ENCODE measurements at places on chromosomes 2 and 18.

DNA sequence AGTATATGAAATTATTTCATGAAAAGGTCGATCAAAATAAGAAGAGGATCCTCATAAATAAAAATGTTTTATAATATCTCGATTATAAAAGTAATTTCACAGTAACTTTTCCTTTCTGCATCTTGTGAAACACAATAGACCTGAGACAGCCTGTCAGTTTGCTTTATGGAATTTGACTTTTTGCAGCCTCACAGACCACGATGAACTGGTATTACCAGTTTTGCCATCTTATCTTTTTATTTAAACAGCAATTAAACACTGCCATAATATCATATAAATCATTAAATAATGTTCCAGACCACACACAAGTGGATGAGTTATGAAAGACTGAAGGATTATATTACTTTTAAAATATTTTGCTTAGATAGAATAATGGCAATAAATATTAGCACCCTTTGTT is 10.7 kb upstream of the GALNT3 start:
- DNase-seq: no peak

DNA sequence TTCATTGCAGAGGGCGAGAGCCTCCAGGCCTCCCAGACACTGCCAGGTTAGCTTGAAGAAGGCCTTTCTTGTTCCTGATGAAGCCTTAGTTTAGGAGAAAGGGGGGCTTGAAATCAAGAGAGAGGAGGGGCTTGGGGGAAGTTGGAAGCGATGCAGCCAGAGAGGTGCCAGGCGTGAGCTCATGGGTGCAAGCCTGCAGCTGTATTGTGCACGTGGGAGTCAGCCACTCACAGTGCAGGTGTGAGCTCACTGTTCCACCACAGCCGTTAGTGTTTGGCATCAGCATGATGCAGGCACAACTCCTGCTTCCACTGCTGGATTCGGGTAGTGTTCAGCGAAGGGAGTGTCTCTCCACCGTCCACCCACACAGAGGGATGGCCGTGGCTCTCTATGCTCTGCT is 68.4 kb upstream of the ALPP start:
- no peak for DNase-seq

DNA sequence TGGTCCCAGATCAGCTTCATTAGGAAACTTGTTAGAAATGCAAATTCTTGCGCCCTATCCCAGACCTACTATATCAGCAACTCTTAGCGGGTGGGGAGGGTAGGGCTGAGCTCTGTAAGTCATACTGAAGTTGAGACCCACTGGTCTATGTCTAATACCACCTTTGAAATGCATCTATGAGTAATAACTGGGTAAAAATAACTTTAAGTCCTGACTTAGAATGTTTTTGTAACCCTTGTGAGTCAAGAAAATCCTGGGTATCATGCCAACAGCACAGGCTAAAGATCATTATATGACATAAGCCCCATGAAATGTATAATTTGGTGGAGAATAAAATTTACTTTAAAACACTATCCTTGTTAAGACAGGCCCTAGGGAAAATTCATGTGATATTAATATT is 41.4 kb downstream of the PRKD3 start:
- no peak for DNase-seq

DNA sequence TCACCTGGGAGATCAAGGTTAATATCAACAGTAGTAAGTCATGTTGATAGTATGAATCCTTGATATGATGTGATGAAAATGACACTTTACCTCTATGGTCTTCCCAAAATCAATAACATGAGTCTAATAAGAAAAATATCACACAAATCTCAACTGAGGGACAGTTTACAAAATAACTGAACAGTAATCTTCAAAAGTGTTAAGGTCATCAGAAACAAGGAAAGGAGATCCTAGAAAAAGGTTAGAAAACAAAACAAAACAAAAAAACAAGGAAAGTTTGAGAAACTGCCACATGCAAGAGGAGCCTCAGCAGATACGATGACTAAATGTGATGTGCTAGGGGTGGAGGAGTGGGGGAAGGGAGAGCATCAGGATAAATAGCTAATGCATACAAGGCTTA is 16.2 kb downstream of the MCEE start:
- no peak for DNase-seq

- no peak for DNase-seq
These were observed 115.8 kb upstream of the SERTAD2 start for GRCh38 chr2:64769392-64770044.

DNA sequence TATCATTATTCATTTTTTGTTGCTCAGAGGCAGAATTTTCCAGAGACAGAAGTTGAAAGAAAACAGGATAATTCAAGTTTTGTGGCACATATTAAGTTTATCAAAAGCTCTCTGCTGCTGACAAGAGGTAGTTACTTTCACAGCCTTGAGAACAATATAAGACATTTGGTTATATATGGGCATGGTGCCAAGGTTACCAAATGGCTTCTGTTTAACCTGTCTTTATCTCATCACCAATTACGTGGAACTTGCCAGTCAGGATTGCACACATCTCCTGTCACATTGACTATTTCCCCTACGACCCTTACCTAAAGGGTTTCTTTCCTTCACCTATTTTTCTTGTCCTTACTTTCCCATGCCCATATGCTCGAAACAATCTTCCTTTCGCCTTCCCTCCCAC is 35.9 kb downstream of the KLF7 start:
- no peak for DNase-seq

- no peak for DNase-seq
These were observed 900.1 kb upstream of the SOX11 start for GRCh38 chr2:4792126-4792525.

DNA sequence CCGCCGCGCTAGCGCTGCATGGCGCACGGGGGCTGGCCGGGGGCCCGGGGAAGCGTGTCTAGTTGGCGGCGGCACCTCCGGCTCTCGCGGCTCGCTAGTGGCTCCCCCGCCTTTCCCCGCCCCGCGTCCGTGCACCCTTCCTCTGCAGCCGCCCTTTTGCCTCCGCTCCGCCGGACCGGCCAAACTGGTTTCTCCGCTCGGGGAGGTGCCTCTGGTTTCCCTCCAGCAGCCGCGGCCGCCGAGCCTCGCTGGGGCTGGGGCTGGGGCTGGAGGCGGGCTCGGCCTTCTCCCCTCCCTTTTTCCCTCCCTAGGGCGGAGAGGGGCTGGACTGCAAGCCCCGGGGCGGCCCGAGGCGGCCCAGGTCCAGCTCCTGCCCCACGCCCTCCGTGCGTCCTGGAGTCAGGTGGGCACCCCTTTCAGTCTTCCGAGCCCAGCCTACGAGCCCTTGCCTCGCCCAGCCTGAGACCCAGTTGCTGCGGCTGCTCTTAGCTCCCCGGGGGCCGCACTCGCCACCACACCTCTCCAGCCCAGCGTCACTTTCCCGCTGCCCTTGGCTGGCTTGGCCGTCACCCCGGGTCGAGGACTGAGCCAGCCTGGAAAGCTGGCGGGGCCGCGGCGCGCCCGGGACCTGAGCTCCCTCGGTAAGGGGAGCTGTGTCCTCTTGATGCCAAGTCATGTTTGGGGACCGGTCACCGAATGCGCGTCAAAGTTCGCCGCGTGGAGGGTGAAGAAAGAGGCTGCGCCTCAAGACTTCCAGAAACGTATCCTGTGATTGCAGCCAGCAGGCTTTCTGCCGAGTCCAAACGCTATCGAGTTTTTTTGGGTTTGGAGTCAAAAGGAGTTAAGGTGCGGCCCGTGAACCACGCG is at the start of gene ATP8B1:
TSS of gene ATP8B1 (minus strand) at position 213 of the 867 bp plus-strand sequence. CDS start 71,508 bp downstream, outside the sequence.
- no peak for DNase-seq

DNA sequence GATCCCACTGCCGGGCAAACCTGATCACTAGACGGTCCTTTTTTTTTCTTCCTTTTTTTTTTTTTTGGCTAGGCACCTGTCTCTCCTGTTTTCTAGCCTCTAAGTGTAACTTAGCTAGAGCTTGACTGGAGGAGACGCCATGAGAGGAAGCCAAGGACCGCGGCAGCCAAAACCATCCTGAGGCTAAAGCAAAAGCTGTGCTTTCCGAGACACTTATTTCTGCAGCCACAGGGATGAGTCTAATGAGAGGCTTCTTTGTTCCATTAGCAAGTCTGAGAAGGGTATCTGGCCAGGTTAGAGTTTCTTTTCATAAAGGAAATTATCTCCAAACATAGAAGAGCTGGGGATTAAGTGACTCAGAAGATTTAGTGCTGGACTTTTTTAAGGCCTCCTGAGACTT is 7.3 kb upstream of the CXCR4 start:
- no peak for DNase-seq

DNA sequence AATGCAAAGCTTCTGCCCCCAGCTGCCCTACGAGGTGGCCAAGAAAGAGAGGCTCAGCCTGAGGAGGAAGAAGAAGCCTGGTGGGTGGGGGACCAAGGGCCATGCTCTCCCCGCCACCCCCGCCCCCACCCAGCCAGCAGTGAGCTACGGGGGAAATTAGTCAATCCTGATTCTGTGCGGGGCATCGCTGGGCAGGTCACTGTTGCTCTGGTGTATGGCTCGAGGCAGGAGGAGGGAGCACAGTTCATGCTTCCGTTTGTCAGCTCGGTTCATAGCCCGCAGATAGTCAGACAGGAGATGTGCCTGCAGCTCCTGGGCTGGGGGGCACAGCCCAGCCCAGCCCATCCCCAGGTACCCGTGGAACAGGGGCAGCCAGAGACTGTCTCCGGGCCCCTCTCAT is 17.1 kb downstream of the RAMP1 start:
- no peak for DNase-seq

DNA sequence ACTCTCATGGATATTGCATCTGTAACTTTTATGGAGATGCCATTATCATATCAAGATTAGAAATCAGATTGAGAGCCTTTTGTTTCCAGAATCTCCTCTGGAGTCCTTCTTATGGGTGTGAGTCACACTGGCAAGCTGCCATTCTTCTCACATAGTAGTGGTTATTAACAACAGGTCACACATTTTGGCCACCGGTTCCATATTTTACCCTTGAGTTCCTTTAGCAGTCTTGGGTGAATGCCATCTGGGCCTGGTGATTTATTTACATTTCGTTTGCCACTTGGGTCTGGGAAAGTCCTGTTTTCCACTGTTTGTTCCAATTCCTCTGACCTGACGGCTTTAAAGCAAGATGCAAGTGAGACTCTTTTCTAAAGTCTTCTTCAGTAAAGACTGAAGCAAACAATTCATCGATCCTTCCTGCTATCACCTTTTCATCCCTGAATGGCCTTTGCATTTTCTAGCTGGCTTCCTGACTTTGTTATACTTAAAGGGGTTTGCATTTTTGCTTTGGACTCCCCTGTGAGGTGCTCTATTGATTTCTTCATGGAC is 80.5 kb upstream of the CAVIN2 start:
- DNase-seq: no peak

- no peak for DNase-seq
These were observed 216.4 kb downstream of the LPIN1 start for GRCh38 chr2:11962707-11963328.

DNA sequence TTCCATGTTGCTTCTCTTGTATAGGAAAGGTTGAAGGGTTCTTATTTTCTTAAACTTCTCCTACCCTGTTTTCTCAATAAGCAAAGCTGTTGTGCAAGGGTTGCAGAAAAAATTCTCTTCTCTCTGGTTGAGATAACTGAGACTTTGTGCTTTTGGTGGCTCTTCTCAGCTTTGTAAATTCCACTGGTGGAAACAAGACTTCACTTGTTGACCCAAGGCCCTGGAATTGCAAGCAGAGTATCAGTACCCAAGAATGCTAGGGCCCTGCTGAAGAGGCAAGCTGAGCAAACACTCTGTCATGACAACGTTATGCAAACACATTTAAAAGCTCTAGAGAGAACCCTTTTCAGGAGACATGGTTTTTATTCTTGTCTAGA is 294.7 kb upstream of the EPAS1 start:
- no peak for DNase-seq

GRCh38 chr2:27776696-27777095 is 5.2 kb downstream of the MRPL33 start:
- DNase-seq: no peak

DNA sequence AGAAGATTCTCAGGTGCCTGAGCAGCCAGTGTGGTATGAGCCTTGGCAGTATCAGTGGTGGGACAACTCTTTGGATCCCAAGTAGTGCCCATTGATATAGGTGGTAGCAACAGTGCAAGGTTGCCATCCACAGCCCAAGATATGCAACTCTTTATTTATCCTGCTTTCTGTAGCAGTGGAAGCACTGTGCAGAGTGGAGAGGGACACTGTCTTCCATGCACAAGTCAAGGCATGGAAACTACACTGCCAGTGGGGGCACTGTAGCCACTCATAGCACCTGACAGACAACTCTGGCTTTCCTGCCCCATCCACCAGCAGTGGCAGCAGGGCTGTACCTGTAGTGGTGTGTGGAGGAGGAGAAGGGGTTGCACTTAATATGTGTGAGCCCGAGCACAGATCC is 409.6 kb upstream of the TMEFF2 start:
- DNase-seq: no peak

- no peak for DNase-seq
These were observed 79.3 kb downstream of the SDC1 start for GRCh38 chr2:20145497-20146193.

GRCh38 chr18:22314420-22314819 is 103.3 kb downstream of the CTAGE1 start:
- no peak for DNase-seq

DNA sequence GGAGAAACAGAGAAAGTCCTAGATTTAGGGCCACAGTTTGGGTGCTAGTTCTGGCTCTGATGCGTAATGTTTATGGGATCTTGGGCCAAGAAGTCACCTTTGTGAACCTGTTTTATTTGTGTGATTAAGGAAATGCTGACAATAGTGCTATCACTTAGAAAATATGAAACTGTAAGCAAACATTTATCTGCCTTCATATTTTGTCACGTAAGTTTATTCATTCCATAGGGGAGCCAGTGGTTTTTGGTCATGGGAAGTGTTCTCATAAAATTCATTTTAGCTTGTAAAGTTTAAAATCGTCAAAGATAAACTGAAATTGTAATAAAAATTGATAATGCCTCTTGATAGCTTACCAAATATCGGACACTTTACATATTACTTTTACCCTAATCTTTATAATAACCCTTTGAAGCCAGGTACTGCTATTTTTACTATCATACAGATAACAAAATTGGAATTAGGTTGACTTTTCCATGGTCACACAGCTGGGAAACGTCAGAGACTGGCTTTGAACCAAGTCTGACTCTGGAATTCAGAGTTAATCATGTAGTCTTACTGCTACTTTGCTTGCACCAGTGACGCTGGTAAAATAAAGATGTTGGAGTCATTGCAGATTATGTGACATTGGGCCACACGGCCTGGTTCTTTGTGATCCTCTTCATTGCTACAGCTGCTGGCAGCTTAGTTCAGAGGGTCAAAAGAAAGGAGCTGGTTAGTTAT is 99.7 kb downstream of the ICA1L start:
- DNase-seq: no peak

- DNase-seq: no peak
These were observed 437.4 kb upstream of the CDH19 start for GRCh38 chr18:67041334-67041733.

- DNase-seq: no peak
These were observed 121.0 kb upstream of the SMAD7 start for GRCh38 chr18:49071778-49072177.

GRCh38 chr18:26971409-26971808 is 105.9 kb upstream of the AQP4 start:
- no peak for DNase-seq

DNA sequence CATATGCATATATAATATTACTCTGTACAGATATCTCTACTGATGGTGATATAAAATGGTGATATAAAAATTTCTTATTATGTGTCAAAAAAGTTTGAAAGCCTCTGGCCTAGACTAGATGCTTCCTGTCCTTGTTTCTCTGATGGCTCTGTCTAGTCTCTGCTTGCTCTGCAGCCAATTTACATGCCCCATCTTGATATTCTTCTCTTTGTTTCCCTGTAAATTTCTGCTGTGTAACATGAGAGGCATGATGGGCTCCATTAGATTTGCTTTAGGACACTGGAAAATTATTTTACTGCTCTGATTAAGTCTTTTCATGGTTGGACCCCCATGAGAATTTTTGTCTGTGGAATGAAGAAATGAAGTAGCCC is 24.3 kb downstream of the BABAM2 start:
- DNase-seq: no peak

Data from activated naive CD8-positive, alpha-beta T cell treated with anti-CD3 and anti-CD28 coated beads, Interleukin-2, amount 50 U/mL, for 16 hours (primary cell).